Stimulated activated CD4-positive, alpha-beta T cell treated with anti-CD3 and anti-CD28 coated beads, Interleukin-1b, Interleukin-23, amount 100 ng/mL, for 24 hours (primary cell): ENCODE measurements at places on chromosomes 4 and X.

- no peak for DNase-seq
Measured at GRCh38 chr4:142169216-142169615, 532.8 kb downstream of the IL15 start.

DNA sequence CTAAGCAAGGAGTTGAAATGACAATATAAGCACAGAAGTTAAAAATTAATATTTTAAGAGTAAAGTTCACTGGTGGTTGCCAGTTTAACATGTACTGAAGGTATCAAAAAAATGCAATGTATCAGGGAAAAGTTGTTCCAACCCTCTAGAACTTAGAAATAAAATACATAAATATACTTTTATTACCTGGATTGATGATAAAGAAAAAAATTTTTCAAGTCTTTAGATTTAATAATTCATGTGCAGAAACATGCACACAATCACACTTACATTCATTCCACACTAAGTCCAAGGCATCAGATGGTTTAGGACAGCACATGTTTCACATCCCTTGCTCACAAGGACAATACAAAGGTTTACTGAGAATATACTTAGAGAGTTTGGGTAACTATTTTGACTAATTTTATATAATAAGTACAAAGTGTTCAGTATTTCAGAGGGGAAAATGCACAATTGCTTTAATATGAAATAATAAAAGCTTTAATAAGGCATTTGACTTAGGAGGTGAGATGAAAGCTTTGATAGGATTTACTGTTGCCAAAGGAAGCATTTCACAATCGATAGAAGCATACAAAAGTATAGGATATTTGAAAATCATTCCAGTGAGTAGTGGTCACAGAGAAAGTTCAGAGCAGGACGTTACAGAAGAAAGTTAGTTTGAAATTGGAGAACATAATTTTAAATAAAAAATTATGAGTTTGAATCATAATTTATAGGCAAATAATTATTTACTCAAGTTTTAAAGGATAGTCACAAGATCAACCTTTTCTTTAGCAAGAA is 392 bp upstream of the UGT2A3 start:
- no peak for DNase-seq

- DNase-seq, result no peak
Measured at GRCh38 chr4:165343353-165344191, 16.1 kb downstream of the MSMO1 start.

DNA sequence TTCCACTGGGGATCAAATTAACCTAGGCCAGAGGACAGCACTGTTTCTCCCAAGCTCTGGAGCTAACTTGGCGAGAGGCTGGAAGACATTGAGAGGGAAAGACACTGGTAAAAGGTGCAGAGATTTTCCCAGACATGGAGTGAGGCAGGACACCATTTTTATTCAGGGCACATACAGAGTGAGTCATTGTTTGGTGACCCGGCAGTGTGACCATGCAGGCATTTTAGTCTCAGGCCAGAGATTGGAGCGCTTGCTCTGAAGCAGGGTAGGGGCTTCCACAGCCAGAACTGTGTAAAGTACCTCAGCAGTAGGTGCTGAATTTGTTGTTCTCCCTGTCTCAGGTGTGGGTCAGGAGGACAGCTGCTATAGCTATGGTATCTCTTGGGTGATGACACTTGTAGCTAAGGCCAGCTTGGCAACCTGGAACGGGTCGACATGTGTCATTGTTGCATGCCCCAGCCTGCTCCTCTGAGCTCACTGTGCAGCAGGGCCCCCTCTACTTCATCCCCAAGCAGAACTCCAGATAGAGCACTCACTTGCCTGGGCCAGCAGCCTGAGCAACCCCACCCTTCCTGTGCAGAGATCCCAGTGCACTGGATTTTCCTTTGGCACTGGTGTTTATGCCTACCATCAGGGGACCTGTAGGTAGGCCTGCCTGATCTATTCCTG is 79.8 kb upstream of the ATP8A1 start:
- DNase-seq, result no peak

GRCh38 chrX:151825007-151825406 is 87.7 kb upstream of the MAGEA4 start:
- DNase-seq, result no peak

DNA sequence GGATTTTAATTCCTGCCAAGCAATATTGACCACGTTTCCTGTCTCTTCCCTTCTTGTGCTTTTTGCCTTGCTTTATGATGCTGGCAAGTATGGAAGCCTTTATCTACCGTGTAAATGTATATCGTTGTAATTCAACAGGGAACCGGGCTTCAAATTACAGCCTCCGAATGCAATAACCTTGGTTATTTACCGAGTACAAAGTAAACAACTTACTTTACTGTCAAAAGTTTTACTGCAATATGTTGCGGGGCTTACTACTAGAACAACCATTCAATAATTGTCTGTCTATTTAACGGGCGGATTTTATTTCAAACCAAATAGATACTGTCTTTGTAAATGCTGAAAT is 73.1 kb downstream of the PALLD start:
- no peak for DNase-seq

DNA sequence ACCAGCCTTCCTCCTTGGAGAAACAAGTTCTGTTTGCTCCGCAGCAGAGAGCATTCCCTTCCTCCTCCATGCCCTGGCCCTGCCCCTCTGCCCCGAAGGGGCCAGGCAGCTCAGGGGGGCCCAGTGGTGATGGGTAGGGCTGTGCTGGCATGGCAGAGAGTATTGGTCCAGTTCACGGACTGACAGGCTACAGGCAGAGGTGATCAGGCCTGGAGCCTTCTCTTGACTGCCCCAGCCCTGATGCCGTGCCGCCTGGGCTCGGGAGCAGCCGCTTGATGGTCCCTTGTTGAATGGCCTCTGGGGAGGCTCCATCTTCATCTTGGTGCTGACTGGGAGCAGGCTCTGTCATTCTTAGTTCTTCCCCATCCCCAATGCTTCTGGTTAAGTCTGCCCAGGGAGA is 9.6 kb downstream of the NLGN3 start:
- DNase-seq, result no peak
